ENCODE measurements at places on chromosomes 11 and 22.

DNA sequence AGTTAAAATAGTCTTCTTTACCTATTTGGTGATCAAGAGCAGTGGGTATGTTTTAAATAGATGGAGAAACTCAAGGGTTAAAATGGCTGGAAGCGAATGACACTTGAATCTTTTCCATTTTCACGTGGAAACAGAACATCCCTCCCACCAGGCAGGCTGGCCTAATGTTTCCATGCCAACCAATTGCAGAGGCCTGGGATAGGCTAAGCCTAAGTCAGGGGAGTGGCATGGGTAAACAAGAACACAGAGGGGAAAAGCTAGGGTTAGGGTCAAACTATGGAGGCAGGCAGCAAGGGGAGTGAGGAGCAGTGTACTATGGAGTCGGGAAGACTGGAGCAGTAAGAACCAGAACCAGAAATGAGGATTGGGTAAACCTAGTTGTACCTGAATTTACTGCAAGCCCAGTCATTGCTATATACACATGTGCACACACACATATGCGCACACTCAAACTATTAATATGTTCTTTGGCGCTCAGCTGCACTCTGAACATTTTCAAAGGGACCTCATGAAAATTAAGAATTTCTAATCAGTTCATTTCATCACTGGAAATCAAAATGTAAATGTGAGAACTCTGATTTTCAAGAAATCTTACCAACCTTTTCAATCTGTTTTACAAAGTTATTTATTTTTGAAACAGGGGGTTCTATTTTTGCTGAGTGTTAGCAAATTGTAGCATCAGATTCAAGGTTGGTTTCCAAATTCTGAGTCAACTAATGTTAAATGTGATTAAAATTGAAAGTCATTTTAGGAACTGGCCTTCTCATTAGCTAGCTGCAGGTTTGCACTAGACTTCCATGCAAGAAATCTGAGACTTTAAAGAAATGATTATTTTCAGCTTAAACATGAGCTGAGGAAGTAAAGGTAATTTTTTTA is 327.0 kb upstream of the CCDC90B start:
- DNase-seq, result no peak

DNA sequence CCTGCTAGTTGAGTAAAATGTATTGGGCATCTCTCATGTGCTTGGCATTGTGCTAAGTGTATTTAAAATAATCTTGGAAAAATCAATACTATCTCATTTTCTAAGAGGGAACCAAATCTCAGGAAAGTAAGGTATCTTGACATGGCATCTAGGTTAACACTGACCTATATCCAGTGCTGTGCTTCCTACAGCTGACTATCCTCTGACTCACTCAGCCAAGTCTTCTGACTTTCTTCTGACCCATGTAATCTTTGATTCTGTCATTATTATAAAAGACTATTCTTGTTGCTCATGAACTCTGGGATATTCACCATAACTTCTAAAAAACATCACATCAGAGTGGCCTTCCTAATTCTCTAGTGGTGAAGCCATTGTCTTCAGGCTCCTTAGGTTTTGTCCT is 304.1 kb upstream of the TENM4 start:
- DNase-seq, result no peak

DNA sequence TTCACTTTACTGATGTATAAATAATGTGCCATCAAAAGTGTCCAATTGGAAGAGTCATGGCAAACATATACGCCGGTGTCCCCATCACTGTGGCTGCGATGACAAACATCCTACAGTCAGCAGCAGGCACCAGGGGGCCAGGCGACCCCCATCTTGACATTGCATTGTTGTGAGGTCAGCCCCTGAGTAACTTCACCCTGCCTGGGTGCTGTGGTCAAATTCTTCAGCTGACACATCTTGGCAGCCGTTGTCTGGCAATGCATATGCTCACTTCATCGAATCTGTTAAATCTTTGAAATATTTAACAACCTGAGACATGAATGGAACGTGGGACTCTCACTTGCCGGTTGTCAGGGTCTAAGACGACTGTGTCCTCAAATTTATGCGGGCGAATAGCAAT is 430.9 kb downstream of the BRD1 start:
- DNase-seq, result no peak

- no peak for DNase-seq
These were observed 10.4 kb upstream of the OR4P4 start for GRCh38 chr11:55624531-55624930.

GRCh38 chr11:73017024-73017751 is 124.9 kb downstream of the FCHSD2 start:
- no peak for DNase-seq
